ENCODE measurements at places on chromosomes 6 and 20. TPM values are rescaled to one million over a fixed set of nuclear protein-coding genes. Genes with fewer than 3 reads are reported as not detected.

- no peak for DNase-seq
- no peaks in the 10 kb centered on the region for H3K36me3 ChIP-seq
- H3K27me3 ChIP-seq = no peaks in the 10 kb centered on the region
- no peak overlapping the region for H3K27ac ChIP-seq
- no peak overlapping the region for H3K4me3 ChIP-seq
Measured at GRCh38 chr6:157221817-157222175, 101.5 kb downstream of the TMEM242 start.

DNA sequence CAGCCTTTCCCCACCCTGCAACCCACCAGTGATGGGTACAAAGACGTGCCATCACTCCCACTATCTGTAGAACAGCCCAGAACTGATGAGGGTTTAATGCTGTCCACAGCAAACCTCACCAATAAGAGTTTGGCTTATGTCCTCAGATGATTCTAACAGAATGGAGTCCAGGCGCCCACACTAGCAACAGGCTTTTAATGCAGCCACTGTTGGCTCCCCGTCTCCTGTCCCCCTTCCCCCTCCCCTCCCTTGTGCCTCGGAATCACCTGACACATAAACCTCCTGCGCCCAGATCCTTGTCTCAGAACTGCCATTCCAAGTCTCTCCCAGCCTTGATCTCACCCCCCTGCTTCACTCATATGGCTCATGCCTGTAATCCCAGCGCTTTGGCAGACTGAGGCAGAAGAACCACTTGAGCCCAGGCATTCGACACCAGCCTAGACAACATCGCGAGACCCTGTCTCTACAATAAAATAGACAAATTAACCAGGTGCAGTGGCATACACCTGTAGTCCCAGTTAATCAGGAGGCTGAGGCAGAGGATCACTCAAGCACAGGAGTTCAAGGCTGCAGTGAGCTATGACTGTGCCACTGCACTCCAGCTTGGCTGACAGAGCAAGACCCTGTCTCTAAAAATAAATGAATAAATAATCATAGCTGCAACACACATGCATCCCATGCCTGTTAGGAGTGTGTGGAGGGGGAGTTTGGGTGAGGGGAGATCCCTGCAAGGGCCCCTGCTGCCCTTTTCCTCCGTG is 85.6 kb downstream of the SNX5 start:
- no peaks in the 10 kb centered on the region for H3K36me3 ChIP-seq
- H3K4me3 ChIP-seq = no peak overlapping the region
- no peaks in the 10 kb centered on the region for H3K27me3 ChIP-seq
- H3K27ac ChIP-seq = no peak overlapping the region
- DNase-seq = no peak

DNA sequence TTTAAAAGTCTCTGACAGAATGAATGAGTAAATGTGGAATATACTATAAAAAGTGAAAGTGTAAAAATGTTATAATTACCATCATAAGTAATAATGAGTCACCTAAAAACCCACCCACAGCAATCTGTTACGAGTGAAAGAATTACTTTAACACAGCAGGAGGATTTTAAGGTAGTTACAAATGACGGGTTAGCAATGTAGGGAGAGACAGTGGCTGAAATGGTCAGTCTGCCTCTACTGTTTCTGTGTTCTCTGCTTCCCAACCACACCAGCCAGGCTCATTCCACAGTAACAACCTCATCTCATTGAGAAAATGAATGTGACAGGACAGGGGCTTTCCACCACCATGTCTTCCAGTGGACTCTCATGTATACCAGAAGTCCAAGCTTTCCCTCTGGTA is 124.4 kb upstream of the KCNK16 start:
- no peaks in the 10 kb centered on the region for H3K36me3 ChIP-seq
- DNase-seq = peak; percentile 57
- H3K27ac ChIP-seq = no peak overlapping the region
- no peak overlapping the region for H3K4me3 ChIP-seq

GRCh38 chr6:57242505-57242904 is 20.4 kb upstream of the RAB23 start:
- no peaks in the 10 kb centered on the region for H3K36me3 ChIP-seq
- H3K27ac ChIP-seq = peak overlapping the region; percentile 92
- H3K27me3 ChIP-seq = no peaks in the 10 kb centered on the region
- H3K4me3 ChIP-seq = no peak overlapping the region
- DNase-seq = peak; percentile 95

DNA sequence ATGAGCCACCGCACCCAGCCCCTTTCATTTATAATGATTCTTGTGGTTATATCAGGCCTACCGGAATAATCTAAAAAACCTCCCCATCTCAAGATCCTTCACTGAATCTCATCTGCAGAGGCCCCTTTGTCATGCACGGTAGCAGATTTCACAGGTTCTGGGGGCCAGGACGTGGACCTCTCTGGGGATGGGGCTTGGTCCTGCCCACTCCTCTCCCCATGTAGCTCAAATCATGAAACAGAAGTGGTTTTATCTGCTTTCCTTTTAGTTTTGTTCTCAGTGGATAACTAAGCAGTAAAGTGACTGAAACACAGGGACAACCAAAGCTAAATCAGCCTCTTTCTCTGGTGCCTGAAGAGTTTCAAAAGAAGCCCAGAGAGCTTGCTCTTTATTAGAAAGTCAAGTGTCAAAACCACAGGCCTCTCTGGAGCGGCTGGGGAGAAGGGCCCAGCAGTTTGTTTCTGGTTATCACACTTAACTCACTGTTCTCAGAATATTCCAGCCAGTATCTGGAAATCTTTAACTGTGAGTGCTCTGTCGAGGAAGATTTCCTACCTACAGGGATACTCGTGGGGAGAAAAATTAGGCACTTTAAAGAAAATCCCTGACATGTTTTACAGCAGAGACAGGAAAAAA is 60.6 kb upstream of the FAM184A start:
- DNase-seq = no peak
- no peaks in the 10 kb centered on the region for H3K27me3 ChIP-seq
- H3K27ac ChIP-seq = no peak overlapping the region
- no peak overlapping the region for H3K4me3 ChIP-seq
- no peaks in the 10 kb centered on the region for H3K4me1 ChIP-seq

GRCh38 chr6:41088451-41088850 is 15.7 kb downstream of the NFYA start:
- H3K36me3 ChIP-seq = peaks cover 51% of the 10 kb centered on the region
- no peaks in the 10 kb centered on the region for H3K27me3 ChIP-seq
- H3K4me3 ChIP-seq = no peak overlapping the region
- no peak overlapping the region for H3K27ac ChIP-seq
- peak; percentile 31 for DNase-seq

The FAM209B gene
- 0.60 TPM for total RNA-seq
